Natural killer cell (primary cell): ENCODE measurements at places on chromosomes 7 and 10. TPM values are rescaled to one million over a fixed set of nuclear protein-coding genes. Genes with fewer than 3 reads are reported as not detected.

CCDC172 gene
- not detected for total RNA-seq

SSC4D gene
- total RNA-seq = not detected

- no peaks in the 10 kb centered on the region for H3K27me3 ChIP-seq
- DNase-seq = no peak
- no peak overlapping the region for H3K27ac ChIP-seq
- no peaks in the 10 kb centered on the region for H3K4me1 ChIP-seq
- H3K36me3 ChIP-seq = no peaks in the 10 kb centered on the region
- no peak overlapping the region for H3K4me3 ChIP-seq
Observed at GRCh38 chr7:24729365-24730017, 27.8 kb downstream of the GSDME start.

DNA sequence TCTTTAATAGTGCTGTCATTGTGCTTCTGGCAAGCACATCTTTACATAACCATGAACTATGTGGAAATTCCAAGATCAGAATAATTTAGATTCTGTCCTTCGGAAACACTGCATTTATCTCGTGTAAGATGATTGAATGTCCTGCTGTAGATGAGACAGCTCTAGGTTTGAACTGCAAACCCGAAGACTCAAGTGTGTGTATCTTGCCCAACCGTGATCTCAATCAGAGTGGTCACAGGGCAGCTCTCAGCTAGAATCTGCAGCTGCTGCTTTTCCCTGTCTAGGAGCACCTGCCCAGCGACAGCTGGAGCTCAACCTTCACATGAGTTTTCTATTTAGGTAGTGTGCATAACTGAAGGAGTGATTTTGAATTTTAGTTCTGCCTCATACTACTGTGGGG lies 17.5 kb upstream of the KIF20B start:
- no peak for DNase-seq
- H3K4me3 ChIP-seq = no peak overlapping the region
- no peak overlapping the region for H3K27ac ChIP-seq
- no peaks in the 10 kb centered on the region for H3K36me3 ChIP-seq

- no peaks in the 10 kb centered on the region for H3K36me3 ChIP-seq
- no peak overlapping the region for H3K27ac ChIP-seq
- H3K27me3 ChIP-seq = no peaks in the 10 kb centered on the region
- H3K4me1 ChIP-seq = no peaks in the 10 kb centered on the region
- DNase-seq = no peak
- H3K4me3 ChIP-seq = no peak overlapping the region
Observed at GRCh38 chr10:105195831-105196230, 554.7 kb downstream of the SORCS3 start.

- H3K27me3 ChIP-seq = no peaks in the 10 kb centered on the region
- H3K4me3 ChIP-seq = peak overlapping the region; percentile 71
- H3K36me3 ChIP-seq = peaks cover 3% of the 10 kb centered on the region
- DNase-seq = no peak
Observed at GRCh38 chr10:103917302-103918052, 507 bp downstream of the STN1 start.

- no peaks in the 10 kb centered on the region for H3K36me3 ChIP-seq
- H3K4me3 ChIP-seq = no peak overlapping the region
- H3K4me1 ChIP-seq = no peaks in the 10 kb centered on the region
Observed at GRCh38 chr10:105017691-105018090, 376.6 kb downstream of the SORCS3 start.

DNA sequence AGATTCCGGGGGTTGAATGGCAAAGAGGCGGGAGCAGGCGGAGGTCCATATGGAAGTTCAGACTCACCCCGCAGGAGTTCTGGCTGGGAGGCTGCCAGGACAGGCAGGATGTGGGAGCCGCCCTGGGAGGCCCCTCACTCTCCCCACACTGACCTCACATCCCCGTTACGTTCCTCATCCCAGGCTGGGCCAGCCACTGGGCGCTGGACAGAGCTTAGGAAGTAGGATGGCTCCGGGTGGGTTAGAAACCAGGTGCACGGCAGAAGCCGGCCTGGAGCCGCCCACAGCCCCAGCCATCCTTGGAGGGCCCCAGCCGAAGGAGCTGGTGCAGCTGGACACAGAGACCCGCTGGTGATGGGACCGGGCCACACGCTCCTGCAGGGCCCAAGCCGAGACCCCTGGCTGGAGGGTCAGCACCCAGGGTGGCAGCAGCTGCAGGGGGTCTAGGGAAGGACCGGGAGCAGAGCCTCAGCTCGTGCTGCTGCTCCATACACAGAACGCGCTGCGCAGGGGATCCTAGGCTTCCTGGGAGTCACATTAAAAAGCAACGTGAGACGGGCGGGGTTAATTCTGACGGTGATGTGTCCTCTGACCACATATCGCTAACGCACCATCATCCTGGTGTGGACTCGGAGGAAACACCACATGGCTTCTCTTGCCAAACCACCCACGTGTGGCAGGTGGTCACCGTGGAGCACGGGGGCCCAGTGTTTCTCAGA lies 98.6 kb upstream of the DIP2C start:
- no peak overlapping the region for H3K4me3 ChIP-seq
- peaks cover 12% of the 10 kb centered on the region for H3K4me1 ChIP-seq
- no peak overlapping the region for H3K27ac ChIP-seq
- H3K27me3 ChIP-seq = peaks cover 8% of the 10 kb centered on the region
- H3K36me3 ChIP-seq = no peaks in the 10 kb centered on the region

DNA sequence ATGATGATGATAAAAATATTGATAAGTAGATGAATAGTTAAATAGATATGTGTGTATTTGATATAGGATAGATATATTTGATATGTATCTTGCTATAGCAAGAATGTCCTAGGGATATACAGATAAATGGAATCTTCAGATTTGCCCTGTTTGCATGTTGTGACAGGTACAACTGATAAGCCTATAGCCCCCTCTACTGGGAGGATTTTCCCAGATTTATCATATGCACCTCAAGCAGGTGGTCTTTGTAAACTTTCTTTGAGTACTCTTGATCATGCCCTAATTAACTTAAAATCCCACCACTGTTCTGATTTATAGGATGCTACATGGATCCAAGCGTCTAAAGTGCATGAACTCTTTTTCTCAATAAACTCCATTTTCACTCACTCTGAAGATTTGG lies 1050.7 kb downstream of the SORCS3 start:
- DNase-seq = no peak
- no peaks in the 10 kb centered on the region for H3K27me3 ChIP-seq
- H3K36me3 ChIP-seq = no peaks in the 10 kb centered on the region
- H3K4me1 ChIP-seq = no peaks in the 10 kb centered on the region
- H3K27ac ChIP-seq = no peak overlapping the region

HOXA6 gene
- total RNA-seq = 0.65 TPM

DNA sequence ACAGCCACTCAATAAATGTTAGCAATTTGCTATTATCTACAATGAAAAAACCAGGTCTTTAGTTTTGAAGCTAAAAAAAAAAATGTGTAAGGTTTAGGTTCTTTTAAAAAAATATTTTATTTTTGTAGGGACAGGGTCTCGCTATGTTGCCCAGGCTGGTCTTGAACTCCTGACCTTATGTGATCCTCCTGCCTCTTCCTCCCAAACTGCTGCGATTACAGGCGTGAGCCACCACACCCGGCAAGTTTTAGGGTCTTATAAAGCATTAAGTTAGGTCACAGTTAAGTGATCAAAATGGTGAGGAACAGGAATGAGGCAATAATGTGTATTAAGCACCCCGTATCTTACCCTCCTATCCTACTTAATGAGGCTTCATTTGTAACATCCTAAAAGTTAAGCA lies 774 bp downstream of the SEM1 start:
- no peak overlapping the region for H3K27ac ChIP-seq
- DNase-seq = no peak
- H3K4me1 ChIP-seq = peaks cover 3% of the 10 kb centered on the region
- peaks cover 3% of the 10 kb centered on the region for H3K36me3 ChIP-seq

- no peak for DNase-seq
- no peak overlapping the region for H3K4me3 ChIP-seq
- no peak overlapping the region for H3K27ac ChIP-seq
- H3K27me3 ChIP-seq = peaks cover 32% of the 10 kb centered on the region
- H3K4me1 ChIP-seq = peaks cover 7% of the 10 kb centered on the region
- no peaks in the 10 kb centered on the region for H3K36me3 ChIP-seq
Observed at GRCh38 chr10:103277713-103278536, 987 bp downstream of the INA start.

- H3K36me3 ChIP-seq = no peaks in the 10 kb centered on the region
- H3K4me3 ChIP-seq = no peak overlapping the region
- DNase-seq = no peak
Observed at GRCh38 chr7:47095946-47096345, 486.0 kb downstream of the TNS3 start.

GRCh38 chr7:30566596-30566995 lies 28.1 kb upstream of the GARS1 start:
- H3K4me1 ChIP-seq = no peaks in the 10 kb centered on the region
- H3K27me3 ChIP-seq = no peaks in the 10 kb centered on the region
- H3K36me3 ChIP-seq = peaks cover 38% of the 10 kb centered on the region

DNA sequence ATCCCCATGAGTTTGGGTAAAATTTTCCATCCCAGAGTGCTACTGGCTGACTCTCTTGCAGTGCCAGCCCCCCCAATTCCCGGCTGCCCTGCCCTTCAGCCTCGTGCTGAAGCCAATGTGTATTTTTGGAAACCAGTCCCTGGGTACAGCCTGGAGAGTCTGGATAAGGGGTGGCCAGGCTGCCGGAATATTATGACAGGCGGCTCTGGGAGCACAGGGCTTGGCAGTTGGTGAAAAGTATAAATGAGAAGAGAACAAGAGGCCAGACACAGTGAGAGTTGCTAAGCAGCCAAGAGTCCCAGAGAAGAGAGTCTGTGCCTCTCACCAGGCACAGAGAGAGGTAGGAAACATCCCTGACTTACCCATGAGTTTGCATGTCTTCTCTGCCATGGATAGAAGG lies 53.6 kb downstream of the TMEM130 start:
- DNase-seq = no peak
- no peaks in the 10 kb centered on the region for H3K36me3 ChIP-seq
- no peak overlapping the region for H3K4me3 ChIP-seq

GNAT3 gene
- not detected for total RNA-seq

ZMIZ1 gene
- 36.5 TPM for total RNA-seq

UCMA gene
- total RNA-seq = not detected

DNA sequence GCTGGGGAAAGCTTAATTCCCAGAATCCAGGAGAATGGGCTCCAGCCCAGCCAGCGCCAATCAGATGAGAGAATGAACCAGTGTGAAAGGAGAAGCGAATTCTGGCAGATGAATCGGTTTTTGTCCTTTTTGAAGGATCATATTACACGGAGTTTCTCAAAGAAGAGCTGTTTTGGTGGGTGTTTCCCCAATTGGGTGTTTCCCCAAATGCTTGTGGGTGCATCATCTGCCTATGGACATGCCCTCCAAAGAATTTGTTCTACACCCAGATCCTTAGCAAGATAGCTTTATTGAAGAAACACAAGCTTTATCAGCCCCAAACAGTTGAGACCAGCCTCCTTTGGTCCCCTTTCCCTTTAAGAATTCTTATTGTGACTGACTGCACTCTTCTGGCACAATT lies 186.5 kb upstream of the GPR26 start:
- no peak overlapping the region for H3K27ac ChIP-seq
- no peaks in the 10 kb centered on the region for H3K27me3 ChIP-seq
- H3K36me3 ChIP-seq = no peaks in the 10 kb centered on the region
- no peak for DNase-seq

DNA sequence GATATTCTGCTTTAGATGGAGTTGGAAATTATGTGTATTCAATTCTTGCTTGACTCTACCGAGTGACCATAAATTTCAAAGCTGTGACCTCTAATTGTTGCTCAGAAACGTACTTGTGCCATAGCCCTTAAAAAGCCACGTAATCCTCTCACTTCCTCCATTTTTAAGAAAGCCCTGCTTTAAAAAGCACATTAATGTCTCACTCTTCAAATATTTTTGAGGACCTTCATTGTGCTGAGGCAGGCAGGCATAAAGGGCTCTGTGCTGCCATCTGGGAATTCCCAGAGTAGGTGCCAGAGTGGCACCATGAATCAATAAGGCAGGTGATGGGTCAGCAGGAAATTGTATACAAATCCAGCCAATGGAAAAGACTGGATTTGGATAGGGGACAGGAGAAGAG lies 97.7 kb upstream of the FAM204A start:
- H3K4me3 ChIP-seq = no peak overlapping the region
- peaks cover 6% of the 10 kb centered on the region for H3K27me3 ChIP-seq
- DNase-seq = no peak
- no peak overlapping the region for H3K27ac ChIP-seq
- no peaks in the 10 kb centered on the region for H3K36me3 ChIP-seq

DNA sequence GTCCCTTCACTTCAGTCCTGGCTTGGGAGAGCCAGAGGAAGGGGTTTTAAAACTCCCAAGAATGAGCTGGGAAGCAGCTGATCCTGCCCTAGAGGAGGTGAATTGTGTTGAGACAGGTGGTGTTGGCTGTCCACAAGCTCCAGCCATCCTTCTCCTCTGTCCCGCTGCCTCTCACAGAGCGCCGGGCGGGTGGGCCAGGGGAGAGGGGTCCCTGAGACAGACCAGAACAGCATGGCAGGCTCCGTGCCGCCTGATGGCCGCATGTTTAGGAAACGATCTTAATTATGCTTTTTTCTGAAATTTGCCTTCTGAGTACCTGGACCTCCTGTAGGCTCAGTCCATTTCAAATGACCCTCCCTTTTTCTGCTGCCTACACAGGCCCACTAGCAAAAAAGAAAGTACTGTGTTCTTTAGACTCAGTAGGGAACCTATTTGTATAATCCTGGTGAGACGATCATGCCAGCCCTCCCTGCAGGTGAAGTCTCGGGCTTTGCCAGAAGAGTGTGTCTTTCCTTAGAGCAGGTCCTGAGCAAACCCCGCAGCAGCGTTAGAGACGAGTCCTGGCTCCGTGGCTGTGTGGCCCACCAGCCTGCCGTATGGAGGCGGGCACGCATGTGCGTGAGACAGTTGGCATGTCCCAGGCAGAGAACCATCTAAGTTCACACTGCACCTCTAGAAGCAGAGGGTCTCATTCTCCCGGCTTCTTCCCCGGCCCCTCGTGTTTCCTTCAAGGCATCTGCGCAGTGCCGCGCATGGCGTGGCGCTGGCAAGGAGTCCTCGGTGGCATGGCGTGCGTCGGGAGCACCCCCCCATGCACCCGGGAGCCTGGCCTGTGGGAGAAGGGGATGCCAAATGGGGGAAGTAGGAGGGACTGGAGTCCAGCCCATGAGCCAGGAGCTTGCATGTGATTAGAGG lies 26.3 kb upstream of the PWWP2B start:
- H3K36me3 ChIP-seq = peaks cover 5% of the 10 kb centered on the region
- H3K4me1 ChIP-seq = peaks cover 10% of the 10 kb centered on the region
- H3K4me3 ChIP-seq = no peak overlapping the region
- DNase-seq = no peak
- H3K27ac ChIP-seq = no peak overlapping the region
- H3K27me3 ChIP-seq = no peaks in the 10 kb centered on the region

- no peaks in the 10 kb centered on the region for H3K27me3 ChIP-seq
- H3K4me3 ChIP-seq = no peak overlapping the region
- no peak overlapping the region for H3K27ac ChIP-seq
- no peaks in the 10 kb centered on the region for H3K36me3 ChIP-seq
- DNase-seq = no peak
- no peaks in the 10 kb centered on the region for H3K4me1 ChIP-seq
Observed at GRCh38 chr10:49379596-49380410, 16.1 kb downstream of the DRGX start.

- no peak overlapping the region for H3K27ac ChIP-seq
- H3K4me1 ChIP-seq = peaks cover 19% of the 10 kb centered on the region
- H3K36me3 ChIP-seq = peaks cover 9% of the 10 kb centered on the region
- H3K27me3 ChIP-seq = no peaks in the 10 kb centered on the region
- no peak overlapping the region for H3K4me3 ChIP-seq
Observed at GRCh38 chr7:92668564-92668963, 78.4 kb upstream of the FAM133B start.

GRCh38 chr10:64096941-64097340 lies 575.7 kb downstream of the REEP3 start:
- no peak overlapping the region for H3K27ac ChIP-seq
- H3K36me3 ChIP-seq = no peaks in the 10 kb centered on the region
- no peaks in the 10 kb centered on the region for H3K27me3 ChIP-seq
- no peaks in the 10 kb centered on the region for H3K4me1 ChIP-seq
- no peak overlapping the region for H3K4me3 ChIP-seq
- no peak for DNase-seq
